ENCODE measurements at places on chromosomes 3 and 15.

DNA sequence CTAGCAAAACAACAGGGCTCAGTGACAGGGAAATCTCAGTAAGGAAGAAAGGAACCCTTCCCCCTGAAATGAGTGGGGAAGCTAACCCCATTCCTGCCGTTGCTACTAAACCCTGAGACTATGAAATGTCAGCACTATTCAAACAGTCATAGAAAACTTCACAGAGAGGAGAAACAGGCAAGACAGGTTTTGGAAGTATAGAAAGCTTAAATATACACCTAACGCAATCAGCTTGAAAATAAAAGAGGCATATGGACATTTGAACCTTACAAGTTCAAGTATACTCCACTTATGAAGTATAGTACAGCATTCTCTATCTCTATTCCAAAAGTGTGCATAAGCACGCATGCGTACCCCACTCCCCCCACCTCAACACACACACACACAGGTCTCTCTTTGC lies 17.6 kb upstream of the FRMD4B start:
- DNase-seq = no peak

GRCh38 chr15:99605490-99605931 lies 39.7 kb downstream of the MEF2A start:
- no peak for DNase-seq

GRCh38 chr3:167729591-167729990 lies 5.1 kb downstream of the PDCD10 start:
- no peak for DNase-seq

- DNase-seq = no peak
Observed at GRCh38 chr15:52352086-52352485, 56.5 kb upstream of the MYO5C start.

DNA sequence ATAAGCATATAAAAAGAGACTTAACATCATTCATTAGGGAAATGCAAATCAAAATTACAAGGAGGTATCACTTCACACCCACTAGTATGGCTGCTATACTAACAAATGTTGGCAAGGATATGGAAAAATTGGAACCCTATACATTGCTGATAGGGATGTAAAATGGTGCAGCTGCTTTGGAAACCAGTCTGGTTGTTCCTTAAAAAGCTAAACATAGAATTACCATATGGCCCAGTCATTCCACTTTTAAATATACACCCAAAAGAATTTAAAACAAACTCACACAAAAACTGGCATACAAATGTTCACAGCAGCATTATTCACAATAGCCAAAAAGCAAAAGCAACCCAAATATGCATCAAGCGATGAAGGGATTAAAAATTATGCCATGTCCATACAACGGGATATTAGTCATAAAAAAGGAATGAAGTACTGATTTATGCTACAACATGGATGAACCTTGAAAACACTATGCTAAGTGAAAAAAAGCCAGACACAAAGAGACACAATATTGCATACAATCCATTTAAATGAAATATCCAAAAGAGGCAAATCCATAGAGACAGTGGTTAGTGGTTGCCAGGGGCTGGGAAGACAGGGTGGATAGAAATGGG lies 118.3 kb downstream of the OSBPL10 start:
- DNase-seq = no peak

GRCh38 chr15:64146885-64147681 lies 4.4 kb upstream of the SNX22 start:
- DNase-seq = no peak

DNA sequence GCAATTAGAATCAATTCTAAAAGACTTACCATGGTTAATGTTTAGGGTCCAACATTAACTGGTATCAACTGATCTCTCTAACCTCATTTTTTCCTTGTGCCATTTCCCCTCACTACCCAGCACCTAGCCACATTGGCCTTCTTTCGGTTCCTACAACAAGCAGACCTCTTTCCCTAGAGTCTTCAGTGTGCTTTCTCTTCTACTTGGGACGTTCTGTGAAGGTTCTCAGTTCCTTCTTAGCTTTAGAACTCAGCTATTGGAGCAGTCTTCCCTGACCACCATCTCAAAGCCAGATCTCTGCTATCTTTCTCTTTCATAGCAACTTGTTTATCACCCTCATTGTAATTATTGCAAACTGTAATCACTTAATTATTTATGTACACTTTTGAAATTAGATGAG lies 31.5 kb upstream of the MINDY4B start:
- no peak for DNase-seq

GRCh38 chr15:94238539-94239118 lies 7.3 kb downstream of the MCTP2 start:
- no peak for DNase-seq

- no peak for DNase-seq
Observed at GRCh38 chr3:33937628-33938027, 139.2 kb downstream of the PDCD6IP start.

DNA sequence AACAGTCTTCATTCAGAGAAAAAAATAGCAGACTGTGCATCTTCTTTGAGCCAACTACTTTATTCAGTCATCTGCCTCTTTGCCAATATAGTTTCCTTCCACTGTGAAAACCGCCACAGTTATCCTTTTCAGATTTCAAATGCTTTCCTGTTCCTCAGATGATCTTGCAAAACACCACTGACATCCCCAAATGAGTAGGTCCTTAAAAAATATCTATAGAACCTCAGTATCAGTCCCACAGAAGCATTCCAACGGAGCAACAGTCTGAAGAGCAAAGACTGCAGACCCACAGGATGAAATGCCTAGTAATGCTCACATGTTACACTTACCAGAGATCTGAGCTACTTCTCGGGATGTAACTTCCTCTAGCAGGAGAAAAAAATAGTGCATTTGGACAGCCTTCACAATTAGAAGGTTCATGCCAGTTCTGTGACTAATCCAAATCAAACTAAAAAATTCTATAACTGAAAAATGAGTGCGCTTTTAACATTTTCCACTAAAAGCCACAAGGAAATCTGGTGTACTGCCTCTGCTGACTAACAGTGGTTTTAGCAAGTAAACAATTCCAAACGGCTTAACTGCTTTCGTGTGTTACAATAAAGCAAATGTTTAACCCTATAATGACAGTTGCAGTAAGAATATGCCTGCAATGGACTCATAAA lies at the start of gene ANKRD28:
Gene ANKRD28, minus strand, starts transcription at position 338 of the 662 bp plus-strand sequence. CDS start 1,458 bp downstream, outside the sequence.
- no peak for DNase-seq

DNA sequence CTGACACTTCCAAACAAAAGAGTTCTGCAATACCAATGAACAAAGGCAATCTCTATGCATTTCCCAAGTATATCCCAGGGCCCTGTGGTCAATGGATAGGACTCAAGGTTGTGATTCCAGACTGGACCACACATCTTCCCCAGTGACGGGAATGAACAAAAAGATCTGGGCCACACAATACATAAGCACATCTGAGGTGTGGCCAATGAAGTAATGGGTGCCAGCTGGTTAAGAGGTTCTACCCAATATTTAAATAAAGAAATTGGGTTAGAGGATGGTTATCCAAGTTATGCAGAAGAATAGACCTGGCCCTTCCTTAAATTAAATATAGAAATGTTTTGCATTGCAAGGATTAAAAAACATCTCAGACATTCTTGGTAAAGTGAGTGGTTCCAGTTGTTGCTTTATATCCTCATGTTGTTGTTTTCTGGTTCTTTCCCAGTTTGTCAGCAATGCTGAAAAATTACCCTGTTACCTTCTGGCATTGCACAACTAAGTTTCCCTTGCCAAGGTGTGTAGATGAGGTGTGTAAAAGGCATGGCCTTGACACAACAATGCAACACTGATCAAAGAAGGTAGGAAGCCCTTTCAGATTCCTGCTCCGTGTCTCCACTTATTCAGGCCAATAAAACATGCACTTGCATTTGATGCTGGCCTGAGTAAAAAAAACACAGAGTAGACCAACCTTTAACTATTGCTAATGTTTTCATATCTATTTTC lies 86.5 kb downstream of the PRICKLE2 start:
- no peak for DNase-seq

- DNase-seq = no peak
Observed at GRCh38 chr3:127822041-127822681, at the start of gene MGLL. TSS of gene MGLL (minus strand) at chr3:127822515. CDS start at chr3:127822318, 197 bp downstream.

DNA sequence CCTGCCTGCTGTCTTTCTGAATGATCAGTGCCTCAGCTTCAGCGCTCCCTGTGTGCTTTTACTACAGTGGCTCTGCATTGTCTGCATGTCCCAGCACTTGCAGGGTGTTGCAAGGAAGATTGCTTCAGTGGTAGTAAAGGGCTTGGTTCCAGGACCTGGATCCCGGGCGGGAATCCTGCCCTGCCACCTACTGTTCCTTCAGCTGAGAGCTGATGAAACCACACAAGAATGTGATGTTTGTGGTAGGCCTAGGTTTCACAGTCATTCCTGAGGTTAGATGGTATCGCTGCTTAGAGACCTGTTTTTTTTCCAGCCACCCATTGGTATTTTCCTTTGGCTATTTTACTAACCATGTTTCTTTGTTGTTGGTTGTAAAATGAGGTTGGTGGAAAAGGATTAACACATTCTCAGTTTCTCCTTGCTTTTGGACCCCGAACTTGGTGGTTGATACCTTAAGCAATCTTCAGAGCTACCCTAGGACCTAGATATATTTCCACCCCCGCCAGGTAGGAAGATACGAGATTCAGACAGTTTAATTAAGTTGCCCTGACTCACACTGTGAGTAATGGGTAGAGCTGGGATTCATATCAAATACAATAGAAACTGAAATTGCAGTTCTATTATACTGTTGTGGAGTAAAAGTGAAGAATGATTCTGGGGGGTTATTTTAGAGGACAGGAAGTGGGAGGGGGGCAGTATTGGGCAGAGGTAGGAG lies 11.4 kb downstream of the GPR87 start:
- DNase-seq = peak; percentile 35

- DNase-seq = no peak
Observed at GRCh38 chr3:39907981-39908380, 98.6 kb downstream of the MYRIP start.

DNA sequence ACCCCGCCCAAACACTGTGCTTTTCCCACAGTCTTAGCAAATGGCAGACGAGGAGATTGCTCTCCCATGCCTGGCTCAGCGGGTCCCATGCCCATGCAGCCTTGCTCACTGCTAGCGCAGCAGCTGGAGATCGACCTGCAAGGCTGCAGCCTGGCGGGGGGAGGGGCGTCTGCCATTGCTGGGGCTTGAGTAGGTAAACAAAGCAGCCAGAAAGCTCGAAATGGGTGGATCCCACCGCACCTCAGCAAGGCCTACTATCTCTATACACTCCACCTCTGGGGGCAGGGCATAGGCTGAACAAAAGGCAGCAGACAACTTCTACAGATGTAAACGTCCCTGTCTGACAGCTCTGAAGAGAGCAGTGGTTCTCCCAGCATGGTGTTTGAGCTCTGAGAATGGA lies 27.2 kb upstream of the WDR5B start:
- no peak for DNase-seq

DNA sequence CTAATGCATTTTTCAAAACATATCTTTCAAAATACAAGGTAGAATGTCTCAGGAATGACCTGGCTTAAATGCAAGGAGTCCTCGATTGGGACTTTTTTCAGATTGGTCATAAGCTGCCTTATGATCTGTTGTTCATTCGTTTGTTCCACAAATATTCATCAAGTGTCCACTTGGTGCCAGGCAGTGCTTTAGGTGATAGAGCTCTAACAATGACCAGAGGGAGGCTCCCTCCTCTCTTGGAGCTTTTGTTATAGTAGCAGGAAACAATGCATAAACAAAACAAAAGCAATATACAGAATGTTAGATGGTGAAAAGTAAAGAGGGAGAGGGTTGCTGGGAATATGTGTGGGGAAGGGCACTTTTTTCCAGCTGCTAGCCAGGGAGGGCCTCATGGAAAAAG lies 156.1 kb downstream of the MCTP2 start:
- DNase-seq = no peak

DNA sequence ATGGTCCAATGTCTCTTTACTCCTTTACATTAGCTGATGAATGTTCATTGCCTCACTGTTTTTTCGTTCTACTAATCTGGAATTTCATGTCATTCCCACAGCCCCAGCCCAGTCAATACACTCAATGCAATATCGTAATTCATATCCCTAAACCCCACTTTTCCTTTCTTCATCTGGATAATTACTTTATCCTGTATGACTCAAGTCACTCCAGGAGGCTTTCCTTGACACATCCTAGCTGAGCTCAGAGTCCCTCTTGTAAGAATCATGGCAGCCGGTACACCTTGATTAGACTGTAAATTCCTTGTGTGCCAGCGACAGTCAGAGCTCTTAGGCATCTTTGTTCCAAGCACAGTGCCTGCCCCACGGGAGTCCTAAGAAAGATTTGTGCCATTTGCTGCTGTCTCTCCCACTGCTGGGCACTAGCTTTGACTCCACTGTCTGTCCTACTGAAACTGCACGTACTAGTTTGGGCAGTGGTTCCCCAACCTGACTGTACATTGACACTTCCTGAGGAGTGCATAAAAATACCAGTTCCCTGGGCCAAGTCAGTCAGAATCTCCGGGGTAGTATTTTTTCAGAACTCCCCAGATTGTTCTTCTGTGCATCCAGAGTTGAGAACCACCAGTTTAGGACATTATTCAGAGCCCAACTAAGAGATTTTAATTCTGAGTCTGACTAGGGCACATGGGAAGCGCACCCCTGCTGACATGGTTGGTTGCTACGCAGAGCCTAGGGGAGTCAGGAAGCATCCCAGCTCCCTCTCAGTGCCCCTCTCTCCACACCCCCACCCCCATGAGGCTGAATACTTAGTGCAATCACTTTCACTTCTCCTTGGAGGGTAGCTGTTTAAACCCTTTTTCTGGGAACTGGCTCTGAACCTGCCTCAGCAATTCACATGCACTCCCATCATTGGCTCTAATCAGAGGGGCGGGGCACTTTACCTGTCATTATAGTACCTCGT lies 19.5 kb upstream of the C3orf70 start:
- DNase-seq = no peak

DNA sequence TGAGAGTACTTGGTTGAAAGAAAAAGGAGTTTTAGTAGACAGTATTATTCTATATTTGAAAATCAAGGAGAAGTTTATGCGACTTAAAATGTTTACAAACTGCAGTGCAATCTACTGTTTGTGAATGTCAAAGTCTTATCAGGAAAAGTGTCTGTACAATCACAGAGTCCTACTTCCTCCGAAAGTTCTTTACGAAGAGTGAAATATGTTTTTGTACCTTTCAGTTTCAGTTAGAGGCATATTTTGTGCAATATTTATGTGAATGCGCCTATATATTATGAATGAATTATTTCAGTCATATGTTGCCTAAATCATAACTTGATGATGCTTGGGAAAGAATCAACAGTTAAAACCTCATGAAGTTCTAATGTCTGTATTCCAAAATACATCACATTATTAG lies 31.5 kb downstream of the NGRN start:
- DNase-seq = no peak

DNA sequence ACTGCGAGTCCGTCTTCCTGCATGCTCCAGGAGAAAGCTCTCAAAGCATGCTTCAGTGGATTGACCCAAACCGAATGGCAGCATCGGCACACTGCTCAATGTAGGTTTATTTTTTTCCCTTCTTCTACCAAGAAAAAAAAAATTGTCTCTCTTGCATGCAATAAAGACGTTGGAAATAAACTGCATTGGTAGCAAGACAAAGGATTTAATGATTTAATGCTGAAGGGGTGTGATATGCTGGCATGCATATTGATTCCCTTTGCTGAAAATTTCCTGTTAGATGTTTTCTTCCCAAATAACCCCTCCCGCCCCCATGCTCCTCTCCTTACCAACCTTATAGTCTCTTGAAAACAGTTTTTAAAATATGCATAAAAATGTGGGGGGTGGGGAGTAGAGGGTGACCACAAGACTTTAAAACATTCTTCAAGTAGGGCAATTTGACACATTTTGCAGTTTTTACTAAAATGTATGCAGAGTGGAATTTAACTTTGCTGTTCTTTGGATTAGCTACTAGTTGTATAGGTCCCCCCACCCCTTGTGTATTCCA lies 799 bp downstream of the RARB start:
- DNase-seq = no peak

GRCh38 chr3:158839966-158840365 lies 38.1 kb downstream of the MFSD1 start:
- DNase-seq = no peak
